ENCODE measurements at places on chromosomes 11 and 22.

GRCh38 chr22:34972191-34972897 is 93.6 kb upstream of the ISX start:
- DNase-seq, result no peak

- no peak for DNase-seq
Observed at GRCh38 chr11:36840378-36840777, 242.3 kb upstream of the RAG2 start.

GRCh38 chr22:31451709-31452571 is 37.7 kb downstream of the EIF4ENIF1 start:
- DNase-seq, result no peak

DNA sequence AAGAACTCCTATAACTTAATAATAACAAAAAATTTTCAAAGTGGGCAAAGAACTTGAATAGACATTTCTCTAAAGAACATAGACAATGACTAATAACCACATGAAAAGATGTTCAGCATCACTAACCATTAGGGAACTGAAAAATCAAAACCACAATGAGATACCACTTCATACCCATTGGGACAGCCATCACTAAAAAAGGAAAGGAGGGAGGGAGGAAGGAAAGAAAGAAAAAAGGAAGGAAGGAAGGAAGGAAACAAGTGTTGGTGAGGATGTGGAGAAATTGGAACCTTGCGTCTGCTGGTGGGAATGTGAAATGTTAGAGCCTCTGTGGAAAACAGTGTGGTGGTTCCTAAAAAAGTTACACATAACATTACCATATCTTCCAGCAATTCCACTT is 55.8 kb downstream of the MS4A13 start:
- DNase-seq, result no peak

- DNase-seq, result no peak
Observed at GRCh38 chr11:41246399-41246745, 213.1 kb downstream of the LRRC4C start.

DNA sequence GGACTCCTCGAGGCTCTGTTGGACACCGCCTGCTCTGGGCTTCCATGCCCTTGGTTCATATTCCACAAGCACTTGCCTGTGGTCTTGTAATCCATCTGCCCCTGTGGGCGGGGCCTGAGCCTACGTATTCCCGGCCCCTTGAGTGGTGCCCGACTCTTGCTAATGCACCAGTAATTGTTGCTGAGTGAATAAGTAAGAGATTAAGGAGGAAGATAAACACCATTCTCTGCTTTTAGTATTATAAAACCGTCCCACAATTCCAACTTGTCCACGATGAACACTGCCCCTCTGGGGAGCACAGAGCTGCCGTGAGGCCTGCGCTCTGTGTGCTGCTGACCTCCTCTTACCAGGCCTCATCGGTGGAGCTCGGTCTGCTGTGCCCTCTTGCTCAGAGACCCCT is 50.3 kb downstream of the MICAL2 start:
- no peak for DNase-seq

GRCh38 chr11:12540913-12541582 is 133.2 kb upstream of the TEAD1 start:
- DNase-seq, result no peak

DNA sequence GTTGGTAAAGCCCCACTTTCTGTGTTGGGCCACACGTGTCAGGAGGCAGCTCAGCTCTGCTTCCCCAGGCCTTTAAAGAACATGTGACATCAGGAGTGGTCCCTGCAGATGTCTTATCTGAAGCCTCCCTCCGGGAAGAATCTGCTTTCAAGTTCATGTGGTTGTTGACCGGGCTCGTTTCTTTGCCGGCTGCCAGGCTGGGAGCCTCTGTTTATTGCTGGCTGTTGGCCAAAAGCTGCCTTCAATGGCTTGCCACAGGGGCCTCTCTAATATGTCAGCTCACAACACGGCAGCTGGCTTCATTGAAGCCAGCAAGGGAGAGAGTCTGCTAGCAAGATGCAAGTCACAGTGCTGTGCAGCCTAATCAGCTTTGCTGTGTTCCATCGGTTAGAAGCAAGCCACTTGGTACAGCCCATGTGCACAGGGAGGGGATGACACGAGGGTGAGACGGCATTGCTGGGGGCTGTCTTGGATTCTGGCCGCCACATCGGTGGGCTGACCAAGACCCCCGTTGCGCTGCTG is 14.6 kb downstream of the MRGPRF start:
- DNase-seq, result no peak

DNA sequence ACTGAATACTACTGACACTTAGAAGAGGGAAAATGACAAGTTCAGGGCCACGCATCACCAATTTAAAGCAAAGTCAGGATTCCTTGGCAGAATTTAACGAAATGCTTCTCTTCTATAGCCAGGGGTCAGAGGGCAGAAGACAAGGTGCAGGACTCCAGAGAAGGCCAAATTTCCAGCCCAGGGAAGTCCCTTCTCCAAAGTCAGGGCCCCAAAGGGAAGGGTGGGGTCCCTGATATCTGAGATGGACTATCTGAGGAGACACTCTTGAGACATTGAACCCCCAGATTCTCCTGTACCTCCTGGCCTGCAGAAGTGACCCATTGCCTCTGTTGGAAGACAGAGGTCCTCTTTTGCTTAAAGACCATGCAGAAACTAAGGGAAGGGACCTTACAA is 91.2 kb downstream of the RPS6KA4 start:
- no peak for DNase-seq

- no peak for DNase-seq
Observed at GRCh38 chr11:18907391-18907790, 31.8 kb downstream of the MRGPRX1 start.

DNA sequence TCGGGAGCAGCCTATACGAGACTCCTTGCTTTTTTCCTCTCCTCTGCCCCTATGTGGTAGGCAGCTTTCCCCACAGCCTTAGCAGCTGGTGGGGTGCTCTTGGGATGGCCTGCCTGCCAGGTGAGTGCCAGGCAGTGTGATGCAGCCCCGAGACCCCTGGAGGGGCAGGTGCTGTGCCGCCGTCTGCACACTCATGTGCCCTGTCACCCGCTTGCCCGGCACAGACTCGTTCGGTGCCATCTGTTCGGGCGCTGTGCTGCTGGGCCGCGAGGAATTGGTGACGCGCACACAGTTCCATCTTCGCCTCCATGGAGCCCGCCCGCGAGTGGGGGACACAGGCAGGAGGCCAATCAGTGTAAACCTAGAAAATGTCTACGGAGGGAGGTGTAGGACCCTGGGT is 15.1 kb downstream of the TRMU start:
- no peak for DNase-seq

- DNase-seq, result no peak
Observed at GRCh38 chr11:100294748-100295147, 392.3 kb upstream of the ARHGAP42 start.

DNA sequence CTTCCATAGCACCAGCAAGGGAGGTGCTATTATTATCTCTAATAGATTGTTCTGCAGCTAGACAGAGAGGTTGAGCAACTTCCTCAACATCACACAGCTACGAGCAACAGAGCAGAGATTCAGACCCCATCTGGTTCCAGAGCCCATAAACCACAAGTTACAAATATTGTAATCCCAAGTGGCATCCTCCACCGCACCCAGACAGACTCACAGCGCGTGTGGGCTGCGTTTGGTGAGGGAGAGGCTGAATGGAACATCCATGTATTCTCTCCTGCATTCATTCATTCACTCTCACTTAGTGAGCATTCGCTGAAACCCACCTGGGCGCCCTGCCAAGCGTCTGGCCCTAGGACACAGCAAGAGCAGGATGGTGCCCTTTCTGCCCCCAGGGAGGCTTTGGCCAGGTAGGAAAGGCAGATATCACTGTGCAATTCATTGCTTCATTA is 33.5 kb downstream of the LIF start:
- DNase-seq, result no peak

- DNase-seq, result no peak
Observed at GRCh38 chr11:10351435-10351764, 46.5 kb downstream of the ADM start.

DNA sequence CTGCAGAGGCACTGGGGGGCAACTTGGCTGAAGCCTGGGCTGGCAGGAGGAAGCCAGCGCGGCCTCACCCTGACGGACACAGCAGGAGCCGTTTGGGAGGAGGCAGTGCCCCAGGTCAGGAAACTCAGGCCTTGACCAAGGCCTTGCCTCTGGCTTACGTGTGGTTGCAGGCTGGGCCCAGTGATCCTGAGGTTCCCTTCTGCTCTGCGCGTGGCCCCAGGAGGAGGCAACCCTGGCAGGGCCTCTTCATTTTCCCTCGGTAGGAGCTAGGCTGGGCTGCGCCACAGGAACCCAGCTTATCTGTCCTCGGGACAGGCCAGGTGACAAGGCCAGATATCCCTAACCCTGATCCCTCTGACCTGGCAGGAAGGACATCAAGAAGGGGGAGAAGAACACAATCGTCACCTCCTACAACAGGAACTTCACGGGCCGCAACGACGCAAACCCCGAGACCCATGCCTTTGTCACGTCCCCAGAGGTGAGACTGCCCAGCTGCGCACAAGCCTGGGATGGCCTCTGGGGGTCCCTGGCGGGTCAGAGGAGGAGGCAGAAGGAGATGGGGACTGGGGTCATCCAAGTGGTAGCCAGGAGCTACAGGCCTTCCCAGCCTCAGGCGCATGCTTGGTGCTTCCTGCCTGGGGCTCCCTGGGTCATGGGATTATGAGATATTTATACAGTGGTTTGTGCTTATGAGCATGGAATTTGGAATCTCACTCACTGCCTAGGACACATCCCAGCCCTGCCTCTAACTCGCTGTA is 20.6 kb downstream of the POLR3H start:
- DNase-seq, result no peak

GRCh38 chr11:74014880-74015279 is 6.0 kb upstream of the UCP3 start:
- DNase-seq, result no peak

DNA sequence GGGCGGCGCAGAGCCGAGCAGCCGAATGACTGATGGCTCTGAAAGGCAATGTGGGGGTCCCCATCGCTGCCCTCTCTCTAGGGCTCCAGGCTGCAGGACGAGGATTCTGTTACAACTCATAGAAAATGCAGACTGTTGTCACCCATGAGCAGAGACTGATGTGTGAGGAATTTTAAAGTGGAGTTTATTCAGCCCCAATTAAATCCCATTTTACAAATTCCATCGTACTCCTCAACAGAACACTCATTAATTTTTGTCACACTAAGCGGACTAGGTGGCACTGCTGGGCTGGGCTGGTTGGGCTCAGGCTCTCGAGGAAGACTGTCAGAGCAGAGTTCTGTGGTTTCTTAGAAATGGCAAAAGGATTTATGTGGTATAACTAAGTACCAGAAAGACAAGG is 102.6 kb upstream of the SPON1 start:
- DNase-seq, result no peak

DNA sequence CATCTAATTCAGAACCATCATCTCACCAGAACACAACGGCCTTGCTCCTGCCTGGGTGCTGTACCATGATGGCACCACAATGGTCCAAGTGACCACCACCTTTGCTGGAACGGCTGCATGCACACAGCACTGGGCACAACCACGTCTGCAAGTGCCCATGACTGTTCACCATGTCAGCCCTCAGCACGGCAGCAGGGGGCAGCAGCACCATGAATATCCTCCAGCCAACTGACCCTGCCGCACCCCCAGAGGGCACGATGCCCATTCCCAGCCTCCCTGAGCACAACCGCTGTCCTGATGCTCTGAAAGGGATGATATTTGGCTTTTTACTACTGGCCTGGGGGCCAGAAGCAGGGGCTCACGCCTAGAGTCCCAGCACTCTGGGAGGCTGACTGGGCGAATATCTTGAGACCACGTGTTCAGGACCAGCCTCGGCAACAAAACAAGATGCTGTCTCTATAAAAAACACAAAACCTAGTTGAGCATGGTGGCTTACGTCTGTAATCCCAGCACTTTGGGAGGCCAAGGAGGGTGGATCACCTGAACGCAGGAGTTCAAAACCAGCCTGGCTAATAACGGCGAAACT is 25.7 kb downstream of the DRD4 start:
- no peak for DNase-seq

- DNase-seq, result no peak
Observed at GRCh38 chr11:65773784-65774411, 6.9 kb downstream of the AP5B1 start.

GRCh38 chr22:27545085-27545484 is 256.5 kb downstream of the MN1 start:
- no peak for DNase-seq

GRCh38 chr11:31646216-31646615 is 136.6 kb downstream of the ELP4 start:
- no peak for DNase-seq

DNA sequence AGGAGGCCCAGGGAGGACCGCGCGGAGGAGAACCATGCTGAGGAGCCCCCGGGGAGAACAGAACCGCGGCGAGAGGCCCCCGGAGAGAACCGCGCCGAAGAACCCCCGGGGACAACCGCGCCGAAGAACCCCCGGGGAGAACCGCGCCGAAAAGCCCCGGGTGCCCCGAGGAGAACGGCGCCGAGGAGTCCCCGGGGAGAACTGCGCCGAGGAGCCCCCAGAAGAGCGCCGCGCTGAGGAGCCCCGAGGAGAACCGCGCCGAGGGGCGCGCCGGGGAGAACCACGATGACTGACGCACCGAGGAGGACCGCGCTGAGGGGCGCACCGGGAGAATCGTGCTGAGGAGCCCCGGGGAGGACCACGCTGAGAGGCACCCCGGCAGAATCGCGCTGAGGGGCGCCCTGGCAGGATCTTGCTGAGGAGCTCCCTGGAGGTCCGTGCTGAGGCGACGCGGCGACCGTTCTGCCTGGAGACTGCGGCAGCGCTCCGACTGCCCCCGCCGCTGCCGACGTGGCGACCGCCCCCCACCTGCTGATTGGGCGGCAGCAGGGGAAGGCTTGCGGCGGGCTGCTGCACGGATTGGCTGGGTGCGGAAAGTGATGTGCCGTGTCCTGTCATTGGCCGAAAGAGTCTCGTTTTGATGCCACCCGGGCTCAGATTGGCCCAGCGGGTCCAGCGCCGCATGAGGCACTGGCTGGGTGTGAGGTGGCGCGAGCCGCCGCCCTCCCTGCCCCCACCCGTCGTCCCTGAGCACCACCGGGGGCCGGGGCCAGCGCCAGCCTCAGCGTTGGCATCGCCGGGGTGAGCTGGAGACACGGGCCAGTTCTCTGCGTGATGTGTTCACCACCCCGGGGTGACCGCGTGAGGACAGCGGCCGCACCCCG is at the start of gene KCNQ1OT1:
KCNQ1OT1 (minus strand) TSS at position 464 of the 884 bp plus-strand sequence.
- DNase-seq, result peak; percentile 46

DNA sequence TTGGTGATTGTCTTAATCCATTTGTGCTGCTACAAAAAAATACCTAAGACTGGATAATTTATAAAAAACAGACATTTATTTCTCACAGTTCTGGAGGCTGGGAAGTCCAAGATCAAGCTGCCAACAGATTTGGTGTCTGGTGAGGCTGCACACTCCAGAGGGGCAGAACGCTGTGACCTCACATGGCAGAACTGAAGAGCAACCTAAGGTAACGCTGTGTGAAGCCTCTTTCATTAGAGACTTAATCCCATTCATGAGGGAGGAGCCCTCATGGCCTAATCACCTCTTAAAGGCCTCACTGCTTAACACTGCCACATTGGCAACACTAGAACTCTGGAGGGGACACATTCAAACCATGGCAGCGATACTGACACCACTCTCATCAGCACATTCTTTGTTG is 42.7 kb upstream of the BIRC3 start:
- DNase-seq, result no peak

GRCh38 chr11:105988197-105988596 is 33.8 kb downstream of the MSANTD4 start:
- no peak for DNase-seq

All from stimulated activated CD8-positive, alpha-beta memory T cell treated with anti-CD3 and anti-CD28 coated beads, Interleukin-4, amount 100 ng/mL, for 1 hour (primary cell).